Progenitor cell of endocrine pancreas (in vitro differentiated cells): ENCODE measurements at places on chromosomes 3 and 15.

DNA sequence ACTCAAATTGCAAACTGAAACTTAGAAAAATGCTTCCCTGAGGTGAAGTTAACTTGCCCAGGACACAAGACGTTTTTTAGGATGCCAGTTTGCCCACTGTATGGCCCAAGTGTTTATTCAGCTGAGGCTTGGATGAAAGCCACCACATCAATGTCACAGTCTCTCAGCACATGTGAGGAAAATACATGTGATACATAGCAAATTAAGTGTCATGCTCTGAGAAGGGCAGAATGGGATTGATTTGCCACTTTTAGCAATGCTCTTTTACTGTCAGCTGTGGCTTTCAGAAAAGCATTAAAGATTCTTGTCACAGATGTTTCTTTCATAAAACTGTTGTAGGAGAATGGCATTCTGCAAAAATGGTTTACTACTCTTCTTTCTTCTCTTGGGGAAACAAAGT, 165.5 kb downstream of the ZIC1 start:
- no peak for DNase-seq

DNA sequence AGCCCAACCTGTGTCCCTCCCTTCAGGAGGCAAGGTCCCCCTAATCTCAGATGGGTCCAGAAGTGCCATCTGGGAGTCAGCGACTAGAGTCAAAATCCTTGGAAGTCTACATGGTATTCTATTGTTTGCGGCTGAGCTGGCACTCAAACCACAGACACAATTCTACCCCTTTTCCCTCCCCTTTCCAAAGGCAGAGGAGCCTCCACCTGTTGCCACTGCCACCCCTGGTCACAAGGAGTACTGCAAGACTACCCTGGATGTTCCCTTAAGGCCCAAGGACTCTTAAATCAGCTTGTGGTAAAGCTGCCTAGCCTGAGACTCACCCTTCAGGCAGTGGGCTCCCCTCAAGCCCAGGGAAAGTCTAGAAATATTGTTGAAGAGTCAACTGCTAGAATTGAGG, 4.3 kb upstream of the OR5H6 start:
- DNase-seq = no peak

- DNase-seq = no peak
These were observed 61.4 kb upstream of the GOLGA8B start for GRCh38 chr15:34644851-34645250.

GRCh38 chr15:56698270-56698669, 35.0 kb downstream of the ZNF280D start:
- DNase-seq = no peak

GRCh38 chr15:55528812-55529211, 20.8 kb upstream of the DNAAF4 start:
- no peak for DNase-seq

DNA sequence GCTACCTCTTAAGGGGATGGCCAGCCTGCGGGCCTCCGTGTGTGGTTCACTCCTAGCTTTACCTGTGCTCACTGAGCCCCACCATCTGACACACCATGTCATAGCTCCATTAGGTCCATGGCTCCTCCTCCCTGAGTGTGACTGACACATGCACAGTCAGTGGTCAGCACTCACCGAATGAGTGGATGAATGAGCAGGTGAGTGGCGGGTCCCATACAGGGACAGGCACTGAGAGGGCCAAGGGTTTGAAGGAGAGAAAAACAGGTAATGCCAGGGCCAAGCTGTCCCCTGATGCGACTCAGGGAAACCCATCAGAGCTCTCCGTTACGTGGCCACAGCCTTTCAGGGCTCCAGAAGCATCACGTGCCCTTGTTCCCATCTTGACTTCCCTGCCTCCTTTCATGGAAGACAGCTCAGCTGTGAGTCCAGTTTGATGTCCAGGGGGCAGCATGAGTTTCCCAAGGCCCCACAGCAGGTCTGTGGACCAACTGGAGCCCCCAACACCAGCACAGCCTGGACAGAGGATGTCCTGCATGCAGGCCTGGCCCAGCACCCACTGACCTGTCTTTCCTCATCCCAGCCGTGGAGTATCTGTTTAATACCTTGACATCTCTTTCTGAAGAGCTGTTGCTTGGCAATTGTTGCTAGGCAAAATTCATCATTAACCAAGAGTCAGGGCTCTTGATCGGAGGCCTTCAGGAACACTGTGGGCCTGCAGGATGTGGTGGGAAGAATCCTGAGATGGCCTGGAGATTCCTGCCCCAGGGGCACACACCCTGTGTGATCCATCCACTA, 84.4 kb downstream of the PLXNA1 start:
- no peak for DNase-seq

DNA sequence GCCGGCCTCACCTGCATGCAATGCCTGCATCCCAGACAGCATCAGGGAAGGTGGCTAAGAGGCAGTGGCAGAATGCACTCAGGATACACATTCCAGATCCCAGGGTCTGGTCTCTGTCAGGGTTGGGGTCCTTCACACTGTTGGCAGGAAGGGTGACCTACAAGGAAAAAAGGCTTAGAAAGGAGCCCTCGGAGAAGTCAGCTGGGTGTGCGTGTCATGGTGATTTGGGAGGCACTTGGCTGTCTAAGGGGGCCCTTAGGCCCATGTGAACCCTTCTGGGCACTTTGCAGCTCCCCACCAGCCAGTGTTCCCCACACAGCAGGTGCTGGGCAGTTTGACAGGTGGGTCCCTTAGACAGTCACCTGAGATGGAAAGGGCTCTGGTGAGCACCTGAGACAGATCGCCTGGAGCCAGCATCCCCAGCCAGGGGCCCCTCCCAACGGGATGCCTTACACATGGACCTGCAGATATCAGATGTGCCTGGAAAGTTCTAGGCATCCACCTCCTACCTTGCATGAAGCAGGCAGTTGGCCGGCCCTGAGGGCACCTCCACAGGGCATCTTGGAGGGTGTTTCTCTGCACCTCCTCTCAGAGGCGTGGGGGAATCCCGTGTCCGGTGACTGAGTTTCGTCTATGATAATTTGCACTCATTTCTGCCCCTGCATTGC, 131.6 kb downstream of the LRRK1 start:
- DNase-seq = peak; percentile 4

DNA sequence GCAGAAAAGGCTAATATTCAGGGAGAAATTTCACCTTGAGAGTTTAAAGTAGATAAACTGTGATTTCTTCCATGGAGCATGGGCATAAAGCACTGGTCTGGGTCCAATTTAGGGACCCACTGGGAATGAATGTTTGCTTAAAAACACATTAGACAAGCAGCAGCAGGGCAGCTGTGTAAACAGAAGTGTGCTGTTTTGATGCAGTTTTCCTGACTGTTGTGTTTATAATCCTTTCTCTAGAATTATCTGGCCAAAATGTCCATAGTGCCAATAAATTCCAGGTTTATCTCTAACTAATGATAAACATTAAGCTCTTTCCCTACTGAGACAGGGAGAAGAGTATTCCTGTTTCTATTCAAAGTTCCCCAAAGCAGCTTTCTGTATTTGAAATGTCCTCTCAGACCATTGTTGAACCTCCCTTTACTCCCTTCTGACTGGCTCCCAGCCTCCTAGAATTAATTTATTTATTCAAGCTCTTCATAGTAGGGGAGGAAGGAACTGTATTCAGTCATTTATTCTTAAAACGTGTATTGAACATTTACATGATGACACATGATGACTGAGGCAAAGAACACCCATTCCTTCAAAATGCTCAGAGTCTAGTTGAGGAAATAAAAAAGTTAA, 7.0 kb upstream of the TM4SF18 start:
- DNase-seq = no peak
